ENCODE measurements at places on chromosomes 4 and X.
A peak's percentile ranks its signal among the peaks of the same experiment; 100 is the strongest.

GRCh38 chrX:98068024-98068580 is 1184.4 kb downstream of the RPA4 start:
- no peak for DNase-seq

DNA sequence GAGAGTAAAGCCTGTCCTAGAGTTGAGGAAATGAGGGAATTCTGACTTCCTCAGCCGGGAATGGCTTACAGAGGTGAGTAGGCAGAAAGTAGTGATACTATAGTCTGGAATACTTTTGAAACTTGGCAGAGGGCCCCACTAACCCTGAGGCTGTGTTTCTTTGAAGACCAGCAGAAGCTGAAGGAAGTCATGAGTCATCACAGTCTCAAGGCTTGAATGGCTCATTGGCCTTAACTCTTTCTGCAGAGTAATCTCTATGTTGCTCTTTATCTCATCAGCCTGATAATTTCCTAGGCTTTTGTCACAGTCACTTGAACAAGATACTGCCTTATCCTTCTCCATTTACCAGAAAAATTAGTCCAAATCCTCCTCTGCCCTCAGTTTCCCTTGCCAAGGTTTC is 80.8 kb downstream of the ANKRD50 start:
- no peak for DNase-seq

GRCh38 chr4:10084651-10085358 is 31.8 kb downstream of the WDR1 start:
- no peak for DNase-seq

- no peak for DNase-seq
These were observed 119.3 kb downstream of the ZNF330 start for GRCh38 chr4:141339966-141340365.

DNA sequence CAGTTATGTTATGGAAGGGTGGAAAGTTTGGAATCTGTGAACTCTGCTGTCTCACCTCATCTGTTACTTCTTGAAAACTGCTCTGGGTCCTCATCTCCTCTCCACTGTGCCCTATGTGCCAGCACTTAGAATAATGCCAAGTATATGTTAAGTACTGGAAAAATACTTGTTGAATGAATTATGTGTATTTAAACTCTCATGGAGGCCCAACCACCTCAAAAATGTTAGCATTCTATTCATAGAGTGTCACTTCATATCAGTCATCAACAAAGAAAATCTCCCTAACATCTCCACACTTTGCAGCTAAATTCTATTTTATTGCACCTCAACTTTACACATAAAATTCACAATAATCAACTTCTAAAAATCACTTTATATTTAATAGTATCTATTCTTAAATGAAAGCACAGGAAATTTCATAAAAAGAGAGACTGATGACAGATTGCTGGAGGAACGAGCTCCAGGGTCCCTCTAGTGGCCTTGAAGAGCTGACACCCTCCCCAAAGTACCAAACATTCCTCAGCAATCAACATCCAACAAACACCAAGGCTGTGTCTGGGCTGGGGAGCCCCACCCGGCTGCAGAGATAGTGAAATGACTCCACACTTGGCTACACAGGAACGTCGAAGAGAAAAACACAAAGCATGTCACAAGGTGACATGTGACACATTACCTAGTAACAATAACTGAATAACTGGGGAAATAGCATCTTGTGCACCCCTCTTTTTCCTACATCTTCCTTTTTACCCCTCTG is 45.8 kb downstream of the SLC39A8 start:
- DNase-seq = peak; percentile 9

- no peak for DNase-seq
These were observed 824.7 kb upstream of the TENM3 start for GRCh38 chr4:181418496-181418895.

- no peak for DNase-seq
These were observed 51.7 kb upstream of the STPG2 start for GRCh38 chr4:98195005-98195404.

DNA sequence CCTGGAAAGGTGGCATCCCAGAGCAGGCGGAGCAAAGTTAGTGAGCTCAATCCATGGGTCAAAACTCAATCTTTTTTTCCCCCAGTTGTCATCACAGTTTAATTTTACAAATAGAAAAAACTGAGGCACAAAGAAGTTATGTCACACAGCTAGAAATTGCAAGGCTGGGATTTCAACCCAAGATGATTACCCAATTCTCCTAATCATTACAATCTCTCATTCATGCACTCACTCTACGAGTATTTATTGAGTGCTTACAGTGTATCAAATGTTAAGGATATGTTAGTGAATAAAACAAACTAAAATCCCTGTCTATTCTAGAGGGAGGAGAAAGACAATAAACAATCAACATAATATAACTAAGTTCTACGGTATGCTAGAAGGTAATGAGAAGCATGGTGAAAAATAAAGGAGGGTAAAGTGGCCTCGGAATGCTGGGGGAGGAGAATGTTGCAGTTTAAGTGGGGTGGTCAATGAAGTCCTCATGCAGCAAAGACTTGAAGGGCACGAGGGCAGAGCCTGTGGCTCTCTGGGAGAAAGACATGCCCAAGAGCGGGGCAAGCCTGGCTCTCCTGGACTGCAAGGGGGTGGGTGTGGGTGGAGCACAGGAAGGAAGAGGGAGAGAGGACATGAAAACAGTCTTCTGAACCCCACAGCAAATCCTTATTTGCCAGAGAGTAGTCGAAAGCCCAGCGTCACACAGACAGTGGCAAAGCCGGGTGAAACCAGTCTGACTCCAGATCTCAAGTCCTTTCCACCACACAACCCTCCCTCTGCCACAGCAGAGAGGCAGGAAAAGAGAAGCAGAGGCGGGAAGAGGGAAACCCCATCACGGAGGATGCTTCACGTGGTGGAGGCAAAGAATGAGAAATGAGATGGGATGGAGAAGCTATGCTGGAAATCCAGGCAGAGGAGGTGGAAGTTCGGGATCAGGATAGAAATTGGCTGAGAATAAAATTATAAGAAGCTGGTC is 48.3 kb downstream of the RAB33B start:
- no peak for DNase-seq

GRCh38 chrX:48064261-48064660 is 7.2 kb downstream of the ZNF630 start:
- DNase-seq = no peak

DNA sequence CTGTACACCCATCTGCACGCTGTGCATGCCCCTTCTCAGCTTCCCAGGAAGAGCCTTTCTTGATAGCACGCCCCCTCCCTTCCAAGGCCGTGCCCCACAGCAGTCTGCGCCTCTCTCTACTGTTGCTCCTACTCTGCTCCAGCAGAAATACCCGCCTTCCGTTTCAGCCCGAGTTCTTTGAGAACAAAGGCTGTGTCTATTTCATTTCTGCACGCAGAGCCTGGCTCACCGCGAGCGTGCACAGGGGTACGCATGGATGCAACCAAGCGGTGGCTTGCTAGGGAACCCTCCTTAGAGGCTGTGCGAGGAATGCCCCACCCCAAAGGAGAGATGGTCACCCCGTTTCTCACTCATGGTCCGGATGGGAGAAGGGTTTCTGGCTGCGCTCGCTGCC is 485 bp downstream of the AADAT start:
- DNase-seq = peak; percentile 22

DNA sequence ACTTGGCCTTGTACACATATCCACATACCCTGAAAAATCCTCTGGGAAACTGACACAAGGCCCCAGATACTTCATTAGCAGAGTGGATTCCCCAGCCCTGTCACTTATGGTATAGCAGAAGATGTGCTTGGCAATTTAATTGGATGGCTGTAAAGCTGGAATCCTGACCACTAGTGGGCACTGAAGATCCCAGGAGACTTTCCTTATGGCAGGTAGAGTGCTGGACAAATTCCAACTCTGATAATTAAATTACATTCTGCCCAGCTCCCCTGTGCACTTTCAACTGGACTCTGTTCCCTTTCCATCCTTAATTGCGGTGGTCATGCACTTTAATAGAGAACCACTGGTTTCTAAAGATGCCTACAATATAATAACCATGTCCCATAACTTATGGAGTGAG is 119.8 kb downstream of the DCK start:
- no peak for DNase-seq

DNA sequence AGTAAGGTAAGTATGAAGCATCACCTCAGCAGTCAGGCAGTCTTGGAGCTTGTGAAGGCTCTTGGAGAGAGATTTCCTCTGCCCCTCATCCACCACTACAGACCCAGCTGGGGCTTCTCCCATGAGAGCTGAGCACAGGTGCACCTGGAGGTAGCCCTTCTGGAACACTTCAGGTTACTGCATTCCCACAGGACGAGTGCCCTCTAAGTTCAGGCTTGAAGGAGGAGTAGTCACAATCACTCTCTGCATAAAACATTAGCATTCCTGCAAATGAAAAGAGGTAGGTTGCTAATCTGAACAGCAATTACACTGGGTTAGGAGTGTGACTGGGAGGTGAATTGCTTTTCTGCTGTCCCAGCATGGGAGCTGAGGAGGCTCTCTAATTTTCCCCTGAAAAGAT is 308.8 kb downstream of the TEX13C start:
- DNase-seq = no peak

DNA sequence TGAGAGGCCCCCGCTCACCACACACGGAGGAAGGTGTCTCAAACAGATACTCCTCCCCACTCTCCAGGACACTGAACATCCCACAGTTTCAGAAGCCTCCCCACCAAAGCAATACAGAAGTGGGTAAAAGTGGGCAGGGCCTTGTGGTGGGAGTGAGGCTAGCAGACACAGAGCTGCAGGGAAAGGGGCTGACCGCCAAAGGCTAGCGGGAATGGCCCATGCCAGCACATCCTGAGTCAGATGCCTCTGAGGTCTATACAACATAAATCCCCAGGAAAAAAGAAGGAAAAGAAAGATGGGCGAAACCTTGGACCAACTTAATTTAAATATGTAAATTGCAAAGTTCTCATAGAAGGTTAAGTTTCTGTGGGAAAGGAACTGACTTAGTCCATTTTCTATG is 21.9 kb upstream of the ARHGAP10 start:
- no peak for DNase-seq

DNA sequence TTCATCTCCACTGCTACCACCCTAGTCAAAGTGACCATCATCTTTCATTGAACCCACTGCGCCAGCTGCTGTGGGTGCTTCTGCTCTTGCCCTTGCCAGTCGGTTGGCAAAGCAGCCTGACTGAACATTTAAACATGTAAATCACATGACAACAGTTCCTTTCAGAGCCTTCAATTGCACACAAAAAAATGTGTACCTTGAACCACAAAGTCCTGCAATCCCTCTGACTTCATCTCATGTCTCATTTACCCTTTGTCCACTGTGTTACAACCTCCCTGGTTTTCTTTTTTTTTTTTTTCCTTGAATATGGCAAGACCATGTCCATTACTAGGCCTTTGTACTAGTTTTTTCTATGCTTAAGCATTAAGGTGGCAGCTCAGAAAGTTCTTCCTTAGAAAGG is 183.5 kb downstream of the GBA3 start:
- DNase-seq = no peak

GRCh38 chr4:72895408-72895807 is 174.1 kb downstream of the COX18 start:
- DNase-seq = no peak

- no peak for DNase-seq
These were observed 47.0 kb downstream of the KLHL15 start for GRCh38 chrX:23980011-23980441.

DNA sequence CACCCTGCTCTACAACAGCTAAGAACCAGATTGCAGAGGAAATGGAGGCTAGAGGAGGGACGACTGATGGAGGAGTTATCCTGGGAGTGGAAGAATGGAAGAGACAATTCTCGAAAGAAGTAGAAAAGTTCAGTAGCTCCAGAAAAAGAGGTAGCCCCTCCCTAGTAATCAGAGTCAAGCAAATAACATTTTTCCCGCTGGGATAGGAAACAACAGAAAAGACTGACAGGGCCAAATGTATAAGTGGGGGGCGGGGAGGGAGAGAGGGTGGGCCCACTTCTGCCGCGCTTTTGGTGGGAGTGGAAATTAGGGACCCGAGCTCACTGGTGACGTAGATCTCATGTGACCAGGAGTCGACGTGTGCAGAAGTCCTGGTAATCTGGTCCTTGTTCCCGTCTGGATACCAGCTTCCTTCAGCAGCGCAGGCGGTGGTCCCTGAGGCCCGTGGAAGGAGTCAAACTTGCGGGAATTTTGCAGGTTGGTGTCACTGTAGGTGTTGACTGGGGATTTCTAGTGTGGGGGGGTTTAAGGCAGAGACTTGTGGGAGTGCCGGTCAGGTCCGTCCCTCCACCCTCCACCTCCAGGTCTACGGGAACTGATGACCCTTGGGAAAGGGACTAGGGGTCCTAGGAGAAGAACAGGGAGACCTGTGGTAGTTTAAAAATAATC is at the start of gene TCEAL9:
TSS of gene TCEAL9 (plus strand) at position 377 of the 669 bp plus-strand sequence. CDS start 1,179 bp downstream, outside the sequence.
- peak; percentile 43 for DNase-seq

GRCh38 chr4:11439836-11440235 is 11.1 kb upstream of the HS3ST1 start:
- no peak for DNase-seq

DNA sequence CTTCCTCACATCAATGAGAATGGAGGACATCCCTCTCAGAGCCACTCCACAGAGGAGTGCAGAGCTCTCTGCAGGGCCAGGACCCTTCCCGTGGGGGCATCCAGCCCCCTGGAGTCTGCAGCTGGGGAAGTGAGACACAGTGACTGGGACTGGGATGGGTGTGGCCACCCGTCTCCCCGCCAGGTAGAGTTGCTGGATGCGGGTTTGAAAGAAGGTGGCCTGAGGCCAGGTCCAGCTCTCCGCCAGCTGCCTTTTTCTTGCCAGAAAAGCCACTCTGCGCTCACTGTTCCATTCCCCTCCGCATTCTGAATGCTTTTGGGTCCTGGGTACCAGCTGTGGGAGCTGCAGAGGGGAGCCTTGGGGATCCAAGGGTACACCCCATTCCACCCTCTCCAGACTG is 82.6 kb downstream of the ABLIM2 start:
- DNase-seq = no peak

GRCh38 chr4:2400841-2401609 is 17.4 kb downstream of the ZFYVE28 start:
- DNase-seq = no peak

DNA sequence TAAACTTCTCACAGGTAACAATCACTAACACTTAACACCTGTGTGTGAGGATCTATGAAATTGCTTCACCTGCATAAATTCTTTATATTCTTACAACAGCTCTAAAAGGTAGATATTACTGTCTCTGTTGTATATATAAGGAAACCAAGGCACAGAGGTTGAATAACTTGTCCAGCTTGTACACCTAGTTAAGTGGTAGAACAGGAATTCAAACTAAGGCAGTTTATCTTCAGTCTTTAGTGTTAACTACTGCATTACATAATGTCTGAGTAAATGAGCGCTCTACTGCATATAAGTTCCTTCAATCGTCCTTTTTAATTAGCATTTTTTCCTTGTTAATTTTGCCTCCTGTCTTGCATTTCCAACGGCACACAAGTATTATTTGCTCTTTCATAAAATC is 15.0 kb downstream of the USP9X start:
- DNase-seq = no peak

DNA sequence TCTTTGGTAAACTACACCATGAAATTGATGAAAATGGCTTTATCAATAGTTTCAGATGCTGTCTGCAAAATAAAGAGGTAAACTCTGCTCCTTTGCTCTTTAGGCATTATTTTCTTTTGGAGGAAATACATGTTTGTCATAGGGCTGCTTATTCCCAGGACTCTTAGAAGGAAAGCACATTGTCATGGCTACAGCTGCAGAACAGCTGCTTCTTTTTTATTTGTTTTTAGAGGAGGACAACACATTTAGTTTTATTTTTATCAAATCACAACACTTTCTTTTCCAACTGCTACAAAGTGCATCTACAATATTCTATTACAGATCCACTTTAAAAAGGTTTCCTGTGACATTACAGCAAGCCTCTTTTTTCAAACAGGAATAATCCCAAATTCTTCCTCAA is 12.7 kb upstream of the HPF1 start:
- DNase-seq = no peak
